ENCODE measurements at places on chromosomes 12 and 14. TPM values are rescaled to one million over a fixed set of nuclear protein-coding genes. Genes with fewer than 3 reads are reported as not detected.

GPR135 gene
- total RNA-seq, result 1.3 TPM

KCNK13 gene
- 0.12 TPM for total RNA-seq

COX8C gene
- not detected for total RNA-seq

MYBPC1 gene
- total RNA-seq, result not detected

HOXC10 gene
- 15.7 TPM for total RNA-seq

TOMM20L gene
- not detected for total RNA-seq

MAP3K9 gene
- 16.7 TPM for total RNA-seq

B4GALNT3 gene
- 7.1 TPM for total RNA-seq

GSG1 gene
- 1.2 TPM for total RNA-seq

GLT8D2 gene
- total RNA-seq, result 2.0 TPM

APOLD1 gene
- 1.5 TPM for total RNA-seq

MYH6 gene
- total RNA-seq, result not detected

FAIM2 gene
- not detected for total RNA-seq

KITLG gene
- 48.8 TPM for total RNA-seq

CLEC6A gene
- not detected for total RNA-seq

PTPRQ gene
- not detected for total RNA-seq

VWF gene
- 0.06 TPM for total RNA-seq

RND1 gene
- total RNA-seq, result 8.9 TPM

DLK1 gene
- total RNA-seq, result not detected

TSPAN11 gene
- 1.3 TPM for total RNA-seq

CLECL1 gene
- total RNA-seq, result not detected

MSRB3 gene
- total RNA-seq, result 11.4 TPM

TDRD9 gene
- total RNA-seq, result 0.29 TPM

FANCM gene
- 3.9 TPM for total RNA-seq

KCNMB4 gene
- total RNA-seq, result 0.51 TPM

SLC5A8 gene
- not detected for total RNA-seq

RGS6 gene
- not detected for total RNA-seq

CLEC4A gene
- not detected for total RNA-seq

CAPZA3 gene
- total RNA-seq, result not detected

CFL2 gene
- 54.7 TPM for total RNA-seq

FGF23 gene
- total RNA-seq, result not detected

ARID4A gene
- total RNA-seq, result 8.6 TPM

CCDC177 gene
- total RNA-seq, result not detected

GOLGA3 gene
- 46.0 TPM for total RNA-seq

MANSC4 gene
- total RNA-seq, result not detected

CD4 gene
- total RNA-seq, result 0.07 TPM

Measured in epithelial cell of proximal tubule (primary cell).